Stimulated activated CD8-positive, alpha-beta memory T cell treated with anti-CD3 and anti-CD28 coated beads, Interleukin-4, amount 100 ng/mL, for 1 hour (primary cell): ENCODE measurements at places on chromosomes 7 and 10.

- no peak for DNase-seq
These were observed 567 bp downstream of the GTF2IRD1 start for GRCh38 chr7:74454021-74454924.

DNA sequence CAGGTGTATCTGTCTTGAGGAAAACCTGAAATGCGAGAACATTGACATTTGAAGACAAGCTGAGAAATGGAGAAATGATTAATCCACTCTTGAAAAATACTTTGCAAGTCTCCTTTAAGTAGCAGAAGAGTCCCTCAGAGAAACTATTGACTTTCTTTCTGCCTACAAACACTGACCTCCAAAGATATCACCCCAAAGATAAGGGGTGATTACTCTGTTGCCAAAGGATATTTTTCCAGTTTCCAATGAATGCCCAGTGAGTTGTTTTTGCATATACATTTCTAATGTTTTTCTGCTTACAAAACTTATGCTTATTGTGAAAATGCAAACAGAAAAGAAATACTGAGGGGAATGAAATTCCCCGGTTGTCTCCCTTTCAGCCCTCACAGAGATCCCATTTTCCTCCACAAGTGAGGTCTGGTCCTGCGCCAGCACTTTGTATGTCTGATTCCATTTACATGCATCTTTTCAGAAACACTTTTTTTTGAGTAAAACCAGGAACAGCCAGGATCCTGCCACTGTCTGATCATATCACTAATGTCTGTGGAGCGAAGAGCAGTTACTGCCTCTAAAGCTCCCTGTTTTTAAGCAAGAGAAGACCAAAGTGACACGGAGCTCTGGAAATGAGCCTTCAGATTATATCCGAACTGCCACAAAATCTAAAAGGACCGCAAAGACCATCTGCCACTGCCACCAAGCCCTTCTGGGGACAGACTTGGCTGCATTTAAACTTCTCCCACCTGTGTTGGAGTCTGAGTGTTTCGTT, 82.9 kb upstream of the PDCD4 start:
- no peak for DNase-seq

DNA sequence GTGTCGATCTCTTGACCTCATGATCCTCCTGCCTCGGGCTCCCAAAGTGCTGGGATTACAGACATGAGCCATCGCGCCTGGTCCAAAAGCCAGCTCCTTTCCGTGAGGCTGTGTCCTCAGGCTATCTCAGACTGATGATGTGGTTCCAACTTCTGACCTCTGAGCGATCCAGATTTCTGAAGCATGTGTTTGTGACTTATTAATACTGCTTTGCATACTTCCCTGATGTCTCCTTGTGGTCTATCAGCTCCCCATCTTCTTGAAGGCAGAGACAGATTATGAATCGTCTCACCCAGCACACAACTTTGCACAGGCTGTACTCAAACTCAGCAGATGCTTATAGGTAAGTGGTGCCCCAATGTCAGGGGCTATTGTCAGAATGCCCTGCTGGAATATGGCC, 2.0 kb upstream of the PLPP4 start:
- no peak for DNase-seq

GRCh38 chr10:16843252-16843870, 26.1 kb upstream of the RSU1 start:
- no peak for DNase-seq

GRCh38 chr7:36564489-36564888, 159.8 kb downstream of the AOAH start:
- DNase-seq: no peak

GRCh38 chr10:49710966-49711365, 31.5 kb downstream of the C10orf53 start:
- no peak for DNase-seq

DNA sequence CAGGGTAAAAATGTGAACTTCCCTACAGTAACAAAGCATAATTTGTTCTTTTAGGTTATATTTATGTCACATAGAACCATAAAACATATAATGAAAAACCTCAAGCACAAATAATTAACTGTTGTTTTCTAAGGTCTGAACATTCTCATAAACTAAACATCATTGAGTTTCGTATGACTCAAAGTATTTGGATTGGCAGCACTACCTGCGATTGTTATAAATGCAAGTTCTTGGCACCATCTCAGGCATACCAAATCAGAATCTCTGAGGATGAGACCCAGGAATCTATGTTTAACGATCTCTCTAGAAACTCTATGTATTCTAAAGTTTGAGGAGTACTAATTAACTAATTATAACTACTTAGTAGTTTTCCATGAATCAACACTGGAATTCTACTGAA, 22.5 kb downstream of the ORC5 start:
- no peak for DNase-seq

GRCh38 chr10:132443983-132444876, 47.2 kb downstream of the PWWP2B start:
- no peak for DNase-seq

- DNase-seq: peak; percentile 25
These were observed 274.9 kb upstream of the GALNT17 start for GRCh38 chr7:70856901-70857630.

DNA sequence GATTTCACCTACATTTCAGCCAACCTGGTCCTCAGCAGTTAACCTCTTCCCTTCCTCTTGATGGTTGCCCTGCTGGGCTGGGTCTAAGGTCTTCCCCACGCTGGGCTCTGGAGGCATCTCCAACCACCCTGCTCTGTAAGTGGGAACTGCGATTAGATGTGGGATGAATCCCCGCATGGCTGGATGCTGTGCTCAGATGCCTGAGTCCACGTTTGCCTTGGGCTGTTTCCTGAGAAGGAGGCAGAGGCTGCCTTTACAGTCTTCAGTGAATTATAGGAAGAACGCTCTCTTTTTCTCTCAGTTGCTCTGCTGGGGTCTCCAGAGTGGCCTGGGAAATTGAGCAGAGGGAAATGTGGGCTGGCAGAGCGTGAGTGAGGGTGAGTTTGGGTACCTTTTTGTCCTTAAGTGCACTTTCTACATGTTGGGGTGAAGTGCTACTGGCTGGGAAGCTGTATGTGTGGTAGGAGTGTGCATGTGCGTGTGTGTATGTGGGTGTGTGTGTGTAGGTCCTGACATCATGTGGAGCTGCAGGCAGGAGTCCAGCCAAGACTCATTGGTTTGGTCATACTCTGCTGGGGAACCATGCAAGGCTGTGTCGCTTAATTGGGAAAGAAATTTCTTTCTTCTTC, 1.5 kb downstream of the GIMAP8 start:
- DNase-seq: no peak
